ENCODE measurements at places on chromosomes 4 and X.

DNA sequence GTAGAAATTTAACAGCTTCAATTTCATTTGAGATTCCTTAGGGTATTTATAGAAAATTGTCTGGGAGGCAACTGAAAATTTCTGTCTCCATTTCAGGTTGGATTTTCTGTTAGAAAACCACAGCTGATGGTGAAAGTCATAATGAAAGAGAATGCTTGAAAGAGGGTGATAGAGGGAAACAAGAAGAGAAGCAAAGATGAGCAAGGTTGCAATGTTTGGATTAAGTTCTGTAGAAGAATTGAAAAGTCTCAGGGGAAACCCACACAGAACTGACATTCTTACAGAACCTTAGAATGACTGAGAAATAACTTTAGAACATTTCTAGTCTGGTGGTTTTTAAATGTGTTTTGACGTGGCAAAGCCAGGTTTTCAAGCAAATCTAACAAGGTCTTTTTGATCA lies 14.7 kb downstream of the GBA3 start:
- DNase-seq: no peak

DNA sequence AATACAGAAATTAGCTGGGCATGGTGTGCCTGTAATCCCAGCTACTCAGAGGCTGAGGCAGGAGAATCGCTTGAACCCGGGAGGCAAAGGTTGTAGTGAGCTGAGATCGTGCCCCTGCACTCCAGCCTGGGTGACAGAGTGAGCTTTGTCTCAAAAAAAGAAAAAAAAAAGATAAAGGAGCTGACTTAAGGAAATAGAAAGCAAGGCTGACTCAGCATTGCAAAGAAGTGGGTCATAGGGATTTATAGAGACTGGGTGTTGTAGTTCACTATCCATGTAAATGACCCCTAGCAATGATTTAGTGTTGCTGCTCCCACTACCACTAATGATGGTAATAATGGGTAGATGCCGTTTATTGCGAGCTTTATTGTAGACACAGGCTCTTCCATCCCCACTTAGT lies 47.6 kb downstream of the ADD1 start:
- DNase-seq: peak; percentile 53

DNA sequence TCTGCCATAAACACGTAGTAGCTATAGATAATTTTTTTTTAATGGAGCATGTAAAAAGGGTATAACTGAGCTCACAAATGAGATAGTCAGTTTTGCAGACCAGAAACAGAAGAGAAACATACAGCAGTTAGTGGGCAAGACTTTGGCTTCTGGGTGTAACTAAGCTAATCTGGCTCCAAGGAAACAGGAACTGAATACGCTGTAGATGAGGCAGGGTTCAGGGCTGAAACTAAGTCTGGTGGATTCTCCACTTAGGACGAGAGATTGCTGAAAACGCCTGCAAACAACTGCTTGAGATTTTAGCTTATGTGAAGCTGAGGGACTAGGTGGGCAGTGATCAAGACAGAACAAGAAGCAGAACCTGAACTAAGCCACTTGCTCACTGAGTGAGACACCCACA lies 91.7 kb downstream of the SMIM20 start:
- DNase-seq: no peak

GRCh38 chr4:134126955-134127354 lies 74.6 kb downstream of the PABPC4L start:
- no peak for DNase-seq

- DNase-seq: no peak
These were observed 488.7 kb downstream of the TRIML1 start for GRCh38 chr4:188627892-188628291.

GRCh38 chr4:109319684-109320083 lies 17.2 kb upstream of the COL25A1 start:
- no peak for DNase-seq

DNA sequence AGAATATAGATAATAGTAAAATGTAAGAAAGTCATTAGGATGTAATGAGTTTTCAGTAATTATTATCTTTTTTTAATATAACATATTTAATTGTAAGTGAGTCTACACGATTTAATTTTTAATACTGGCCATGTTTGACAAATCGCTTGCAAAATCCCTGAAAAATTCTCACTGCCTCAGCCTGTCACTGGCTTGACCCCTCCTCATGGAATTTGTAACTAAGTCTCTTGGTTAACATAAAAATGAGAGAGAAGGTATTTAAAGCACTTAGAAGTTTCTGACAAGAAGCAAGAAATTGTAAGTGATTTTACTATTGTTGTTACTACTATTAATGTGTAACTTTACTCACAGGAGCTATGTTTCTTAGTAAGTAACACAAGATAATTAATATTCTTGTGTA lies 237.9 kb upstream of the GK2 start:
- DNase-seq: no peak

GRCh38 chr4:1172228-1172851 lies at the start of gene SPON2:
Gene SPON2, minus strand, starts transcription at chr4:1172583.
- no peak for DNase-seq

DNA sequence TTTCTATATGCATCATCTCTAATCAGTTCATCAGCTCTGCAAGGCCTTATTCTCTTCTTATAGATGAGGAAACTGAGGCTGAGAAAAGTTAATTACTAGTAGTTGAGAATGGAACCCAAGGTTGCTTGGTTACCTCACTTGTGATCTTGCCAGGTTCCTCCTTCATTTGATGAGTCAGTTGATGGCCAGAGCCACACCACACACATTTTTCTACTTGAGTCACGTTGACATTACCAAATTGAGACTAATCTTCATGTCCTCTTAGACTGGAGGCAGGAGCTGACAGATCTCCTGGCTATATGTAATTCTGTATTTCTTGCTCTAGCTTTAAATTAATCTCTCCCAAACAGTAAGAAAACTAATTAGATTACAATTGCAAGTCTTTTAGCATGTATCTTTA lies 428.4 kb downstream of the AFF2 start:
- peak; percentile 46 for DNase-seq

GRCh38 chr4:85854546-85854945 lies 379.6 kb downstream of the ARHGAP24 start:
- DNase-seq: peak; percentile 31

- no peak for DNase-seq
These were observed 429.1 kb downstream of the SPRY1 start for GRCh38 chr4:123825596-123826291.

GRCh38 chr4:81723927-81724587 lies 252.3 kb upstream of the RASGEF1B start:
- DNase-seq: peak; percentile 2

DNA sequence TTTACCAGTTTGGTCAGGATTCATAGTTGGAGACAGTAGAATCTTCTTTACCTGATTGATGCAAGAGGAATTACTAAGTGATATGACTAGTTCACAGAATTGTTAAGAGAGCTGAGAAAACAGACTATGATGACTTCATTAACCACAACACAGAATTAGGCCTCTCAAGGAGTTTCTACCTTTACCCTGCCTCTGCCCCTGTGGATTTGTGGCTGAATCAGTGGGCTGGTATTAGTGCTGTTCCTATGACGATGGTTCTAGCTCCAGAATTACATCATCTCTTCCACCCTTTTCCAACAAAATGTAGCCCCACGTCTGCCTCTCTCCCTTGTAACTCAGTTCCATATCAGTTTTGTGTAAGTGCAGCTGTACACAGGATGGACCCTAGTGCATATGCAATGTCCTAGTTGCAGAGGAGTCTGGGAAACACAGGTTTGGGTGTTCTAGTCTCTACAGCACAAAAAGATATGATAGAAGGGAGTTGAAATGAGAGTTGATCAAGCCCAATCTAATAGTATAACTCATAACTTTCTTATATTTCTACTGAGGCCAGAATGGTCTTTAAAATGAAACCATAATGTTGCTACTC lies 99.3 kb downstream of the ANXA5 start:
- DNase-seq: peak; percentile 8

DNA sequence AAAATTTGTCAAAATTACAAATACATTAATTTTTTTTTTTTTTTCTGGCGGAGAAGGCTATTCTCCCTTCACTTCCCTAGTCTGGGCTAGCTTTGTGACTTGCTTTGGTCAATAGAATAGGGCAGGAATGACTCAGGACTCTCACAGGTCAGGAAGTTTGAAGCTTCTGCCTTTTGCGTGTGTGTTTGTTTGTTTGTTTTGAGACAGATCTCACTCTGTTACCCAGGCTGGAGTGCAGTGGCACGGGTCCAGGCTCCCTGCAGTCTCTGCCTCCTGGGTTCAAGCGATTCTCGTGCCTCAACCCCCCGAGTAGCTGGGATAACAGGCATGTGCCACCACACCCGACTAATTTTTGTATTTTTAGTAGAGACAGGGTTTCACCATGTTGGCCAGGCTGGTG lies 55.9 kb upstream of the USP9X start:
- no peak for DNase-seq

- DNase-seq: no peak
These were observed 27.8 kb upstream of the GALNTL6 start for GRCh38 chr4:171785388-171785787.

GRCh38 chrX:67612231-67612630 lies 68.4 kb downstream of the AR start:
- no peak for DNase-seq

GRCh38 chr4:17646693-17647092 lies 32.3 kb downstream of the MED28 start:
- no peak for DNase-seq

GRCh38 chrX:45372151-45372550 lies 171.5 kb upstream of the DIPK2B start:
- no peak for DNase-seq

DNA sequence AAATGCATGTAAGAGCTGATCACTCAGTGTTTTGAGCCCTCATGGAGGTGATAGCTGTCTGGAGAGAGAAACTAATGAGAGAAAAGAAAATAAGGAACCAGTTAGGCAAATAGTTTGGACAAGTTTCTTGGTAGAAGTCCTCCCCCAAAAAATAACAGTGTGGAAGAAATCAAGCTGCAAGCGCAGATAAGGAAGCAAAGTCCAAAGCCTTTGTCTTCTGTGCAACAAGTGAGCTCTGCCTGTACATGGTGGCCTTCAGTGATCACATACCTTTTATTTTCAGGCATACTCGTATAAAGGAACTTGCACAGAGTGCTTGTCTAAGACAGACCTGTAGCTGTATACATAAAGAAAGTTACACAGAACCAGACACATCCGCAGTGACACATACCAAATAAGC lies 2.5 kb upstream of the UGT2A3 start:
- no peak for DNase-seq

- no peak for DNase-seq
These were observed 123.6 kb upstream of the MID1 start for GRCh38 chrX:10744007-10744406.

- peak; percentile 29 for DNase-seq
These were observed 155.8 kb downstream of the KCNIP4 start for GRCh38 chr4:21792736-21793135.

DNA sequence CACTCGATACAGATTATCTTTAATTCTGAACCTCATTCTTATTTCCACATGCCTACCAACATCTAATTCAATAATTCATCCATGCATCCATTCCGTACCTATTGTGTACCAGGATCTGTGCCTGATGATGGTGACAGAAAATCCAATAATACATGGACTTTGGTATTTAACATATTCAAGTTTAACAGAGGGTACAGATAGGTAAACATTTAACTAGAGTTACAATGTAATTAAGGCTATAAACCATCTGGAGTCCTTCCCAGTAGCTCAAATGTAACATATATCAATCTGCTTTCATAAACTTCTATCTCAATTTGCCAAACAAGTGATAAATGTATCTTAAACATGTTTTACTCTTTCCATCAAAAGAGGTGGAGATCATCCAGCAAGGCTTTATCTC lies 561.5 kb upstream of the FTHL17 start:
- DNase-seq: no peak

DNA sequence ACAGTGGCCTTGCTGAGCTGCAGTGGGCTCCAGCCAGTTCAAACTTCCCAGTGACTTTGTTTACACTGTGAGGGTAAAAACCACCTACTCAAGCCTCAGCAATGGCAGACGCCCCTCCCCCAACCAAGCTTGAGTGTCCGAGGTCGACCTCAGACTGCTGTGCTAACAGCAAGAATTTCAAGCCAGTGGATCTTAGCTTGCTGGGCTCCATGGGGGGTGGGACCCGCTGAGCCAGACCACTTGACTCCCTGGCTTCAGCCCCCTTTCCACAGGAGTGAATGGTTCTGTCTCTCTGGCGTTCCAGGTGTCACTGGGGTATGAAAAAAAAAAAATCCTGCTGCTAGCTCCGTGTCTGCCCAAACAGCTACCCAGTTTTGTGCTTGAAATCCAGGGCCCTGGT lies 168.9 kb upstream of the INTU start:
- DNase-seq: no peak

DNA sequence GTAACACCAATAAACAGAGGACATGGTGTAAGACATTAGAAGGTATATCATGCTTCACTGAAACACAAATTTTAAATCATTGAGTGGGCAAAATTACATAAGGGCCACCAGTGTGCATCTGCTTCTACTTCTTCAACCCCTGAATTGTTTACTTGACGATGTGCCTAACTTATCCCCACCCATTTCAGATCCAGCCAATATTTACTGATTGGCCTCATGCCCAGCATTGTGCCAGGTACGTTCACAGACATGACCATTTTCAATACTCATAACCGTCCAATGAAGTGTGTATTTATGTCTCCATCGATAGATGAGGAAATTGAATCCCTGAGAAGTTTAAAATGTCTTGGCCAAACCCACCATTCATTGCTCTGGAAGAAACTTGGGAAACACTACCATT lies 208.3 kb upstream of the MID1 start:
- DNase-seq: no peak

DNA sequence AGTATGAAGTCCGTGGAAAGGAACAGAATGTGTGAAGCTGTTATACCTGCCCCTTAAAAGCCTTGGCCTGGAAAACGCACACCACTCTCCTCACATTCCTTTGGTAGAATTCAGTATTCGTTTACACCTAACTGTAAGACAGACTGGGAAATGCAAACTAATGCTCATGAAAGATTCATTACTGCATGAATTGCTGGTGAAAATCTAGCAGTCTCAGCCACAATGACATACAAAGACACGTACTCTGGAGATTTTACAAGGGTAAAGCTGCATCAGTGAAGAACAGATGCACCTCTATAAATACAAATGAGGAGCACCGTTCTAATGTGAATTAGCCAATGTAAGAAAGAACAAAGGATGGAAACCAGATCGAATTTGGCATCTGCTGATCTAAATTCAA lies 2051.3 kb downstream of the PCDH7 start:
- DNase-seq: no peak

GRCh38 chrX:100926453-100926852 lies 2.3 kb downstream of the XKRX start:
- no peak for DNase-seq

- DNase-seq: no peak
These were observed 1512.5 kb downstream of the STIM2 start for GRCh38 chr4:28373191-28373590.

GRCh38 chr4:10348241-10348640 lies 109.0 kb downstream of the ZNF518B start:
- DNase-seq: no peak

DNA sequence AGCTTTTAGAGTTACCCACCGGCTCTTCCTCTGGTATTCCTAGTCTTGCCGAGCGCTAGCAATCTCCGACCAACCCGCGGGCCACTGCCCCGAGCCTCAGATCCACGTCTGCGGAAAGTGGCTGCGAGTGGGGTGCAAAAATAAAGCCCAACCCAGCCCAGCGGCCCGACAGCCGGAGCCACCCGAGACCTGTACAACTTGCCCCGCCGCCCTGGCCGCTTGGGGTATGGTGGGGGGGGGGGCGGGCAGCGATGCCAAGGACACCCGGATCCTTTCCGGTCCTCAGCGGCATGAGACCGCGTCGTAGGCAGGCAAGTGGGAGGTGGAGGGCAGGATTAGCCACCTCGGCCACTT lies 1.6 kb downstream of the SLITRK4 start:
- no peak for DNase-seq

- DNase-seq: peak; percentile 98
These were observed 64.7 kb downstream of the TMEM156 start for GRCh38 chr4:38967260-38968095.

GRCh38 chr4:81207828-81208227 lies 7.2 kb downstream of the PRKG2 start:
- DNase-seq: no peak

Data from fibroblast of skin of back (primary cell).